ENCODE measurements at places on chromosomes 7 and 10. TPM values are rescaled to one million over a fixed set of nuclear protein-coding genes. Genes with fewer than 3 reads are reported as not detected.

The MGAM2 gene
- total RNA-seq = not detected

The SCIN gene
- total RNA-seq = 0.58 TPM

The TFR2 gene
- not detected for total RNA-seq

The HERC4 gene
- total RNA-seq = 57.2 TPM

The AOC1 gene
- total RNA-seq = not detected

The TUBB8 gene
- not detected for total RNA-seq

The OR2A1 gene
- not detected for total RNA-seq

The SMKR1 gene
- total RNA-seq = 2.0 TPM

The KNDC1 gene
- not detected for total RNA-seq

The GIMAP2 gene
- total RNA-seq = 31.6 TPM

The PKD1L1 gene
- total RNA-seq = 2.6 TPM

The MALRD1 gene
- total RNA-seq = not detected

The FLNC gene
- total RNA-seq = 170 TPM

The CFAP43 gene
- total RNA-seq = 0.18 TPM

The GRM3 gene
- not detected for total RNA-seq

The CALML5 gene
- total RNA-seq = not detected

The FRAT1 gene
- 3.3 TPM for total RNA-seq

DNA sequence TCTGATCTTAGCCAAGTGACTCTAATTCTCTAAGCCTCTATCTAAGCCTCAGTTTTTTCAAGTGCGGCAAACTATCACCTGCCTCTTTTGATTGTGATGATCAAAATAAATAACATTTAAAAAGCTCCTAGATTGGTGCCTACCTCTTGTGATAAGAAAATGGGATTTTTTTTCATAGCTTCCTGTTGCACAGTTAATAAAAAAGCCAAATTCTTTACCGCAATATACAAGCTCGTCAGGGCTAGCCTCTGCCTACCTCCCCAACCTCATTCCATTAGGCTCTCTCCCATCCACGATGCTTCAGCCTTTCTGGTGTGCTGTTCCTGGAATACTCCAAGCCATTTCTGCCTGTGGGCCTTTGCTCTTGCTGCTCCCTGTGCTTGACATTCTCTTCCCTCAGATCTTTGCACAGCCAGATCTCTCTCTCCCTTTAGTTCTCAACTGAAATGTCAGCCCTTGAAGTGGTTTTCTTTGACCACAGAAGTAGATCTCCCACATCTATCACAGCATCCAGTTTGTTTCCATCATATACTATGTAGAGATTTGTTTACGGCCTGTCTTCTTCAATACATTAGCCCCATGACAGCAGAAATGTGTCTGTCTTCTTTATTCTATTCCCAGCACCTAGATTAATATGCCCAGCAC lies 48.8 kb downstream of the SFR1 start:
- no peak for DNase-seq

GRCh38 chr10:77350711-77351119 lies 286.9 kb downstream of the KCNMA1 start:
- DNase-seq = peak; percentile 41

- DNase-seq = no peak
Observed at GRCh38 chr10:79400146-79401004, 45.0 kb downstream of the ZCCHC24 start.

- DNase-seq = no peak
Observed at GRCh38 chr7:28077616-28078015, 103.0 kb downstream of the JAZF1 start.

- no peak for DNase-seq
Observed at GRCh38 chr7:114930107-114930661, 8.3 kb downstream of the MDFIC start.

- DNase-seq = no peak
Observed at GRCh38 chr7:138299066-138299465, 161.0 kb upstream of the TRIM24 start.

DNA sequence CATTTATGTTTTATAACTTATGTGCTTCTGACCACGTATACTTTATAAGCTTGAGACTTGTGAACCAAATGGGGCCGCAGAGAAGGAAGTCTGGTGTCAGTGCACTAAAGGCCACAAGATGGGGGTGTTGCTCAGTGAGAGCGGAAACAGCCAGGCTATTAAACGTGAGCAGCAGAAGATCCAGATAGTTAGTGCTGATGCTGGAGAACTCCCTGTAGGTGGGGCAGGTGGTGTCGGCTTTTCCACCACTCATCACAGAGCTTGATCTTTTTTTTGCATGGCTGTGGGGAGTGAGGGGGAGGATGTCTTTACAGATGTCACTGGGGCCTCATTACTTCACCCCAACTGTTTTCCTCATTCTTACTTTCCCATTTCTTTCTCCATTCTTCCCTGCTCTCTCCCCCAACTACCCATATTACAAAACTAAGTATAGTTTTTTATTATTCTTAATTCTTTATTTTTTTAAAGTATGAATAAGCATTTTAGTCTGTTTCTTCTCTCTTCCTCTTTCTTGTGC lies 34.7 kb downstream of the ACADSB start:
- peak; percentile 29 for DNase-seq

GRCh38 chr7:37323966-37324365 lies 124.7 kb downstream of the ELMO1 start:
- DNase-seq = no peak

DNA sequence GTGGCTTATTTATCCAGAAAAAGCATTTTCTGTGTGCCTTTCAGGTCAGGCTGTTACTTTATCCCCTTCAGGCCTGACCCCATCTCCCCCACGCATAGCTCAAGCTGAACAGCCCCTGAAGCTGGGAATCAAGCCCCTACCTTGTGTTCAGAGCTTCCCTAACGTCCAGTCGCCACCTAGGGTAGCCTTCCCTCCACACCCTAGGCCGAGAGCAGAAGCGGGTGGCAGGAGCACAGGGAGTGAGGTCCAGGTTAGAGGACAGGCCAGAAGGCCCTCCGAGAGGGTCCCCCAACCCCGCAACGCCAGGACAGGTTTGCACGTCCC lies 479 bp upstream of the SEMA4G start:
- no peak for DNase-seq

- DNase-seq = no peak
Observed at GRCh38 chr7:74455291-74455804, 1.6 kb downstream of the GTF2IRD1 start.

- DNase-seq = no peak
Observed at GRCh38 chr10:128286762-128287500, 160.7 kb upstream of the MKI67 start.

GRCh38 chr10:106185951-106186350 lies 978.6 kb downstream of the SORCS1 start:
- DNase-seq = no peak

GRCh38 chr10:11609492-11610093 lies 1.9 kb downstream of the USP6NL start:
- no peak for DNase-seq

- DNase-seq = no peak
Observed at GRCh38 chr7:77830649-77831355, 32.2 kb downstream of the PHTF2 start.

- peak; percentile 74 for DNase-seq
Observed at GRCh38 chr10:117461766-117462423, 80.7 kb upstream of the EMX2 start.

GRCh38 chr7:77954773-77955555 lies 156.4 kb downstream of the PHTF2 start:
- no peak for DNase-seq

DNA sequence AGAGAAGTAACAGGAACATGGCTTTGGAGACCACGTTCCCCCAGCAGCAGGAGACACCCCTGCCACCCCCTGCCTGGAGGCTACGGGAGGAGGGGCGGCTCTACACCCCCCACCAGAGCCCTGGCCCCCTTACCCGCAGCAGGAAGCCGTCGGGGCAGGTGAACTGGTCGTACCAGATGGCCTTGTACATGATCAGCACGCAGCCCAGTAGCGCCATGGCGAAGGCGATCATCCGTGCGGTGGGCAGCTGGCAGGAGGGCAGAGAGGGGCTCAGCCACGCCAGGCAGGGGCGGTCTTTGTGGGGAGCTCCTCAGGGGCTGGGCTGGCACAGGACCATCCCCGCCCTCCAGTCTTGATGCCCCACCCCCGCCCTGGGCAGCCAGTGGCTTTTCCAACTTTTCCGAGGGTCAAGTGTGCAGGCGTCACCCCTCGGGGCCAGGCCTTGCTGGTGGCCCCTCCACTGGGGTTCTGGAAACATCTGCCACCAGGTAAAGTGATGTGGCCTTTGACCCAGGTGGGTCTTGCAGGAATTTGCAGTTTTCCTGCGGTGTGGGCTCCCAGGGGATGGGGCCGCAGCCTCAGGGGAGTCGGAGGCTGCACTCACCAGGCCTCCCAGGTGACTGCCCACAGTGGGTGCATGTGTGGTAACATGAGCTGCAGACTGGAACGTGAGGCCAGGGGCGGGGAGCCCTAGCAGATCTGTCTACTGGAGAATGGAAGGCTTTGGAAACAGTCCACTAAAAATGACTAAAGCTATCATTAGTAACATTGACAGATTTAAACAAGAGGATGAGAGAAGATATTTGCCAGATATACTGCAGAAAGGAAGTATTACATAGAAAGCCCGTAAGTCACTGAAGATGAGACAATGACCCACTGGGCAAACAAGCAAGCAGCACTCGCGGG lies 9.7 kb downstream of the CALY start:
- no peak for DNase-seq

DNA sequence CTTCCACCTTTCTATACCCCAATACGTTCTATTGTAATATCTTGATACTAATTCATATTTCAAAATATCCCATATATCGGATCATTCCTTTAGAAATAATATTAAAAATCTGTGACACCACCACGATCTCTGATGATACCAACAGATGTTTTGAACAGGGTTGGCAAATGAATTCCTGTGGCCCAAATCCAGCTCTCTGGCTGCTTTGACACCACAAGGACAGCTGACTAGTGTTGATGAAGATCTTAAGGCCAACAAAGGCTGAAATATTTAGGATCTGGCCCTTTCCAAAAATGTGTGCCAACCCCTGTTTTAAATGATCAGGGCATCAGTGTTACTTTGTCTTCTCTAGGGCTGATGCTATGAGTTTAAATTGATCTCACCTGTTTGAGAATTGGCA lies 380.7 kb upstream of the PFKP start:
- DNase-seq = no peak

DNA sequence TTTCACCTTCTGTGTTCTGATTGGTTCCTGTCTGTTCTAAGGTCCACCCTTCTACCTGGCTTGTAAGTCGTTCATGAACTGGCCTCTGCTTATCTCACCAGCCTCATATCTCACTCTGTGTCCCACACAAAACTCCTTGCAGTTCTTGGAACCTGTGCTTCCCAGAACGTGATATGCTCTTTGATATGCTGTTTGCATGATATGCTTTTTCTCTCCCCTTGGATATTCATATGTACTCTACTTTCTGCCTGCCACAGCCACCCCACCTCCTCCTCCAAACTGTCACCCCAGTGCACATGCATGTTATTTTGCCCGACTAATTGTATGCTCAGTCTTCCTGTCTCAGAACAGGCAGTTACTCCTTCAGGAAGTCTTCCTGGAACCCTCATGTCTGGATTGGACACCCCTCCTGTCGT lies 1.9 kb upstream of the ITPRIP start:
- DNase-seq = no peak

DNA sequence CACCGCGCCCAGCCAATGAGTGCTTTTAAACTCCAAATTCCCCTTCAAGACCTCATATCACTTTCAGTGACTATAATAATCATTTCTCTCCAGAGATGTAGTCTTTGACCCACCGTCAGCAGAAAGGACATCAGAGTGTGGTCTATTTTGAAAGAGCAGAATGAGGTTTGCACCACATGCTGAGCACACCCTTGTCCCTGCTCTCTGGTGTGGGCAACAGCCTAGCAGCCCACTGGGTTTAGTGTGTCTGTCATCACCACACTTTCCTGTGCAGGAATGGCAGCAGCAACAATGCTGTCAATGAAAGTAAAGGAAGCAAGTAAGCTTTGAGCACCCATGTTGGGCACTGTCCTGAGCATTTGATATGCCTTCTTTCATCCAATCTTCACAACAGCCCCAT lies 122.4 kb downstream of the PLXNA4 start:
- no peak for DNase-seq

DNA sequence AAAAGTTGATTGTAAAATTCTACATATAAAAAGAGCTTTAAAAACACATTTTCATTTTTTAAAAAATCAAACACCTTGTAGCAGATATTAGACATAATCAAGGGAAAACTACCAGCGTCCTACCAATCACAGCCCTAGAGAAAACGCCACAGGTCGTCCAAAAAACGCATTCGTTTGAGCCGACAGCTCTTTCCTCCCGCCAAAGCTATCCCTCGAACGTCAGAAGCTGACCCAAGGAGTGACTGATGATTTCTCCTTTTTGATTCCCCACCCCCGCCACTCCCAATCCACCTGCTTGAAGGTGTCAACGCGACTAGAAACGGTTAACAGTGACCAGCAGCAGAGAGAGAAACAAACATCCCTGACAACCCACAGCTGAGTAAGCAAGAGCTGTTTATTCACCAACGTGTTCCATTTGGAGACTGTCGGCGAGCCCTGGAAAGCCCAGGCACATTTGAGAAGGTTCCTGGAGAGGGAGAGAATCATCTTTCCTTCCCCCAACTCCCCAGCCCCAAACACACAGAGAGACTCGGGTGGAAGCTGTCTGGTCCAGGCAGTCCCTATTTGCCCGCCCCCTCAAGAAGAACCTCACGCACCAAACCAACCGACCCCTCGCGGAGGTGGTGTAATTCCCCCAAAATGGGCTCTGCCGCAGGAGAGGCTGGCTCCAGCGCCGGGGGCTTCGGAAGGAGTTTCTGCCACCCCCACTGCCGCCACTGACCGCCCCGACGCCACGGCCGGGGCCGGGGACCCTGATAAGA lies 622 bp downstream of the CPEB3 start:
- no peak for DNase-seq

DNA sequence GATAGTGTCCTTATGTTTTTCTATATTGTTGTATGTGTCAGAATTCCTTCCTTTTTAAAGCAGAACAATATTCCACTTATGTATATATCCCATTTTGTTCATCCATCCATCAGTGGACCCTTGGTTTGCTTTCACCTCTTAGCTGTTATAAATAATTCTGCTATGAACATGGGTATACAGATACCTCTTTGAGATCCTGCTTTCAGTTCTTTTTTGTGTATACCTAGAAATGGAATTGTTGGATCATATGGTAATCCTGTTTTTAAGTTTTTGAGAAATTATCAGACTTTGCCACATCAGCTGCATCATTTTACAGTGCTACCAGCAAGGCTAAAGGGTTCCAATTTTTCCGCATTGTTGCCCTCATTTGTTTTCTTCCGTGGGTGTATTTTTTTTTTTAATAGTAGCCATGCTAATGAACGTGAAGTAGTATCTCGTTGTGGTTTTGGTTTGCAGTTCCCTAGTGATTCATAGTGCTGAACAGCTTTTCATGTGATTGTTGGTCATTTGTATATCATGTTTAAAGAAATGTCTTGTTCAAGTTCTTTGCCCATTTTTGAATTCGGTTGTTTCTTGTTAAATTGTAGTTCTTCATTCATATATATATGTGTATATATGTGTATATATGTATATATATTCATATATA lies 87.8 kb downstream of the LCOR start:
- no peak for DNase-seq

- DNase-seq = no peak
Observed at GRCh38 chr7:114539575-114539974, 125.0 kb downstream of the FOXP2 start.

Measured in glomerular endothelial cell (primary cell).